ENCODE measurements at places on chromosomes 4 and X.

GRCh38 chr4:77921701-77922100 is 59.1 kb downstream of the MRPL1 start:
- DNase-seq: no peak

DNA sequence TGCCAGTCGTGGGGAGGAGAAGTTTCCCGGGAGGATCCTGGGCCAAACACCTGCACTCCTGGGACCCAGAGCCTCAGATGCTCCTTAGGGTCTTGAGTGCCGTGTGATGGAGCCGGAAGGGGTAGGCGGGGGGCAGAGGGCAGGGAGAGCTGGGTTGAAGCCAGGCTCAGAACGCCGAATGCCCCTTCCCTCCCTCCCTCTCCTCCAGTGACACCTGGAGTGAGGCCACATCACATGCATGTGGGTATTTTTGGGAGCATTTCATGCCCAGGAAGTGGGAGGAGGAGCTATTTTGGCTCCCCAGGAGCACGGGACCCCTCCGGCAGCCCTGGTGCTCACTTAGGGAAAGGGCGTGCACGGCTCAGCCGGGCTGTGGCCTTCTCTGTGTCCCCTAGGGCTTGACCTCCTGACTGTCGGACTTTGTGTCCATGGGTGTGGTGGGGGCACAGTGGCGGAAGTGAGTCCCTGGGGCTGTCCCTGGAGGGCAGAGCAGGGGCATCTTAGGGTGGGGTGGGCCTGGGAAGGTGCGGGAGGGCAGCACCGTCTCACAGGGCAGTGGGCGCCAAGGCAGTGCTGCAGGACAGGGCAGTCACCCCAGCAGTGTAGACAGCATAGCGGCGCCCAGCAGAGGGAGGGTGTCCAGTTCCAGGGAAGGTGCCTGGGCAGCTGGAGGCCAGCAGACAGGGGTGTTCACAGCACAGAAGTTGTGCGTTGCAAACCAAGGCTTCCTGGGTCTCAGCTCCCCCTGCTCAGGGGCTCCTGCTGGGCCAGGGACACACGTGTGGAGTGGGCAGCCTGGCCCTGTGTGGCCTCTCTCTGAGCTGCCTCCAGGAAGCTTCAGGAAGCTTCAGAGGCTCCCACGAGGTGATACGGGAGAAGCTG is 4.9 kb upstream of the CPLX1 start:
- no peak for DNase-seq

DNA sequence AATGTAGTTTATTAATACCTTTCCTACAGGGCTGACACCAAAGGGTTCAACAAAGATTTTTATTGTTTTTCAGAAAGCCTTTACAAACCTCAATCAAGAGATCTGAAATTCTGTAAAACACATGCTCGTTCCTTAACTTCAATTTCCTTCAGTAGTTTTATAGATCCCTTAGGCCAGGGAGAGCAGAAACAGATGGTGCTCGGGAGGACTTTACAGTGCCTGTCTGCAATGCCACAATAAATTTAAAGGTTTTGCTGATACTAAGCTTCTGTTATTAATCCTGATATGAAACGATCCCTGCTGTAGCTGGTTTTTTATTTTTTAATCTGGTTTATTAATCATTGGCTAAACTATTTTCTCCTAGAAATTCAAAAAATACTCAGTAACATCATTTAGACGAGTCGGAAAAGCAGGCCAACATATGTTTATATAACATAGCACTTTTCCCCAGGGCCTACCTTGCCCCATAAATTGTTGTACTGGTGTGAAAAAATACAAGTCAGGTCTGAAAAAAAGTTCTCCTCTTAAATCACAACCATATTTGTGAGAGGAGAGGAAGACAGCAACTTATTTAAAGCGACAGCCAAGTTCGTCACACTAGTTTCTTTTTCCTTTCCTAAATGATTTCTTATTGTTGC is 39.8 kb downstream of the SHISA3 start:
- DNase-seq: no peak

- DNase-seq: no peak
Observed at GRCh38 chr4:26093551-26093950, 179.5 kb downstream of the SMIM20 start.

DNA sequence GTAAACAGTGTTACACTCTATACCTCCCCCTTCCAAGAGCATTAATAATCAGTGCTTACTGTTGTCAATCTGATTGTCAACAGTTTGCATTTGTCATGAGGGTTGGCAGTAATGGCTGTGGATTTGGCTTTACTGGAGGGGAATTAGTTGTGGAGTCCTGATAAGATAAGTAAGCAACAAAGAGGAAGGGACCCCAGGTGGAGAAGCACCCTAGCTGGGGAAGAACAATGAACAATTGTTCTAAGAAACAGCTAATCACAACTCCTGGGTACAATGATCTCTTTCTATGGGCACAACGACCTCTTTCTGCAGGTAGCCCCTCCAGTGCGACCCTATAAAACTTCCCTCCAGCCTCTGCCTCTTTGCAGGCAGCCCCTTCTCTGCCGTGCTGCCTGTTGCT is 53.2 kb upstream of the CDKN2AIP start:
- no peak for DNase-seq

DNA sequence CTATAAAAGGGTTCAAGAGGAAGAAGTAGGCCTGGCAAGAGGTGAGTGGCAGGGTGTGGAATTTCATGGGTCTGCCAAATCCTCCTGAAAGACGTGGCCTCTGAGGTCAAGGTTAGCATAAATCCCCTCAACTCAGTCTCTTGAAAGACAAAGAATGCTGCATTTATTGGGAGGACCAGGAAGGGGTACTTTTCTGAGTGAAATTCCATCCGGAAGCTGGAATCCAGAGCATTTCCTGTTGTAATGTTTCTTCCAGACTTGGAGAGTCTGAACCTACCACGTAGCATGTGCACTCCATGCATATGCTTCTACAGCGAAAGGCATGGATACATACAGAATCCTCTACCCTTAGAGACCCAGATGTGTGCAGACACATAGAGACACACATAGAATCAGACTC is 13.4 kb upstream of the FGD1 start:
- DNase-seq: no peak

DNA sequence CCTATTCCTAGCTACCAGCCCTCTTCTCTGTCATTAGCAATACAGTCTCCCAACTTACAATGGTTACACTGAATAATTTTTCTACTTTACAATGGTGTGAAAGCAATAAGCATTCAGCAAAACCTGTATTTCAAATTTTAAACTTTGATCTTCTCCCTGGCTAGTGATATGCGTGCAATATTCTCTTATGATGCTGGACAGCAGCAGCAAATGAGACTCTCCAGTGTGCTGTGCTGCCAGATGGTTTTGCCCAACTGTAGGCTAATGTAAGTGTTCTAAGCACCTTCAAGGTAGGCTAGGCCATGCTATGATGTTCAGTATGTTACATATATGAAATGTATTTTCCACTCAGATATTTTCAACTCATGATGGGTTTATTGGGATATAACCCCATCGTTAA is 5.9 kb upstream of the GAR1 start:
- DNase-seq: no peak

GRCh38 chrX:15336023-15336413 is 695 bp upstream of the PIGA start:
- DNase-seq: no peak

DNA sequence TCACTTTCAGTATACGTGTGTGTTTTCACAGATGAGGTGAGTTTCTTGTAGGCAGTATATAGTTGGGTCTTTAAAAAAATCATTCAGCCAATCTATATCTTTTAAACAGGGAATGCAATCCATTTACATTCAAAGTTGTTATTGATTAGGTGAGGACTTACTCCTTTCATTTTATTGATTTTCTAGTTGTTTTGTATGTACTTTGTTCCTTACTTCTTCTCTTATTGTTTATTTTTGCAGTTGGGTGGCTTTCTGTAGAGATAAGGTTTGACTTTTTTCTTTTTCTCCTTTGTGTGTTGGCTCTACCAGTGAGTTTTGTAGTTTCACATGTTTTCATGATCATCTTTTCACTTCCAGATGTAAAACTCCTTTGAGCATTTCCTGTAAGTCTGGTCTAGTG is 83.1 kb downstream of the MAGED1 start:
- DNase-seq: no peak

- no peak for DNase-seq
Observed at GRCh38 chrX:150253959-150254620, 109.0 kb upstream of the MAMLD1 start.

DNA sequence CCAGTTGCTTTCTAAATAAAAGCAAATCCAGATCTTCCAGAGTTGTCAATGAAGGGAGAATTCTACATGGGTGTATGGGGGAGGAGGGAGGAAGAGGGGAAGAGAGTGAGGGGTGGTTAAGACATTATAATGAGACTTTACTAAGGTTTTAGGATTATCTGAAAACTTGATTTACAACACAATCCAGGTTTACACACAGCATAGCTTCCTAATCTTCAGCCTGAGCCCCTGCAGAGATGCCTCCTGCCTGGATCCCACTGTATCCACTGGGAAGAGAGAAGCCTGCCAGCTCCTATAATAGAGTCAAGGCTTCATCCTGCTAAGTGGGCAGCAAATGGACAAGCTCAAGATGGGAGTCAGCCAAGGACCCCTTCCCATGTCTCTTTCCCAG is 85.6 kb upstream of the KIT start:
- DNase-seq: no peak

DNA sequence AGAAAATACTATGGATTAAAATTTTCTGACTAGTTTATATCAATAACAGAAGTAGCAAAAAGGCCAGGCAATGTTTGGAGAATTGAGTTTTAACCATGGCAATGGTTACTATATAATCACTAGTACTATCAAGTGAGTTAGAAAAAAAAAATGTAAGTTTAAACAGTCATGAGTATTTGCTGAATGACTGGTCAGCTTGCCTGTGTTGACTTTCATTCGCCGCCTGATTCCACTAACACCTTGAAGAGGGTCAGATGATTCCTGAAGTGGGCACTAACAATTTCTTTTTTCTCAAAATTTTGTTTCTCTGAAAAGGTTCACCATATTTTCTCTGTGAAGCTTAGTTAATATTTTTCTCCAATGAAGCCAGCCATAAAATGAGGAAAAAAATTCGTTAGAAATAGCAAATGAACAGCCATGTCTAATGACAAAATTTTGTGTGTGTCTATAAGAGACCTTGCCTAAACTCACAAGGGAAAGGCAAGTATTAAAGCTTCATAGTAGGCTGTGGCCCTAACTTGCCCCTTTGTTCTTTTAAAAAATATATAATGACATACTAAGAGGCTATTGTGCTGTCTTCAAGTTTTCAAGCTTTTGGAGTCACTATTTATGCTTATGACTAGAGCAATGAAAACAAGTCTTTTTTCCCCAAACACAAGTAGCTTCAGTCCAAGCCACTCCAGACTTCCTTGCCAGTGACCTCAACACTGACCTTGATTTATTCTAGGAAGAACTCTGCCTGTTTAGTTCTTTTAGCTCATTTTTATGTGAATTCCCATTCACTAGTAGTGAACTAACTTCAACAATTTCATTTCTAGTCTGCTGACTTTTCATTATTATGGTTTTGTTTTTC is 18.4 kb upstream of the FHDC1 start:
- DNase-seq: no peak

GRCh38 chr4:158164768-158165213 is 8.0 kb downstream of the GASK1B start:
- no peak for DNase-seq

- DNase-seq: no peak
Observed at GRCh38 chr4:168664242-168664891, 167.5 kb downstream of the PALLD start.

GRCh38 chr4:123417813-123418212 is 21.2 kb downstream of the SPRY1 start:
- DNase-seq: no peak

- peak; percentile 18 for DNase-seq
Observed at GRCh38 chr4:67198727-67199126, 346.6 kb downstream of the CENPC start.

- no peak for DNase-seq
Observed at GRCh38 chrX:41733939-41734338, 10.0 kb downstream of the GPR82 start.

- DNase-seq: no peak
Observed at GRCh38 chr4:76790377-76790776, 107.6 kb downstream of the SOWAHB start.

GRCh38 chr4:10731690-10732089 is 47.1 kb upstream of the CLNK start:
- DNase-seq: no peak

DNA sequence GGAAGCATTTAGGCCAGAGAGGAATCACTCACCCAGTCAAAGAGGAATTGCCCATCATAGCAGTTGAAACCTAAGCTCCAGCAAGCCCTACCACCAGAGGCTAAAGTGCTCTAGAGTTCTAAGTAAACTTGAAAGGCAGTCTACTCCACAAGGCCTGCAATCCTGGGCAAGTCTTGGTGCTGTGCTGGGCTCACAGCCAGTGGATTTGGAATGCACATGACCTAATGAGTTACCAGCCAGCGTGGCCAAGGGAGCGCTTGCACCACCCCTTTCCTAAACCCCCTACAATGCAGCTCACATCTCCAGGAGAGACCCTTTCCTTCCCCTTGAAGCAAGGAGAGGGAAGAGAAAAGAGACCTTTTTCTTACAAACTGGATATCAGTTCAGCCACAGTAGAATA is 445.7 kb downstream of the GASK1B start:
- DNase-seq: no peak

- no peak for DNase-seq
Observed at GRCh38 chr4:17027495-17027894, 129.1 kb upstream of the LDB2 start.

DNA sequence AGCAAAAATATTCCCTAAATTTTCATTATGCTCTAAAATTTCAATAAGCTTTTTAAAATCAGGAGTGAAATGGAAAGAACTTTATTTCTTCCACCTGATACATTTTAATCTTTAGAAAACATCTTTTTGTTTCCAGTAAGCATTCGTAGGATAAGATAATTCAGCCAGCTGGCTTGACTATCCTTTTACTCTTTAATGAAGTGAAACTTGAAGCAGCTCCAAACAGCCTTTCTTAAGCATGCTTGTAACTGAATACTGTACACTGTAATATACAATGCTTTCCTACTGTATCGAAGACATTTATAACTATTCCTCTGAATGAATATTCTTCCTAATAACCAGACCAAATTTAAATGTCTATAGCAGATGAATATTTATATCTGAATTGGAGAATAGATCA is 98.8 kb downstream of the KLHL4 start:
- no peak for DNase-seq

DNA sequence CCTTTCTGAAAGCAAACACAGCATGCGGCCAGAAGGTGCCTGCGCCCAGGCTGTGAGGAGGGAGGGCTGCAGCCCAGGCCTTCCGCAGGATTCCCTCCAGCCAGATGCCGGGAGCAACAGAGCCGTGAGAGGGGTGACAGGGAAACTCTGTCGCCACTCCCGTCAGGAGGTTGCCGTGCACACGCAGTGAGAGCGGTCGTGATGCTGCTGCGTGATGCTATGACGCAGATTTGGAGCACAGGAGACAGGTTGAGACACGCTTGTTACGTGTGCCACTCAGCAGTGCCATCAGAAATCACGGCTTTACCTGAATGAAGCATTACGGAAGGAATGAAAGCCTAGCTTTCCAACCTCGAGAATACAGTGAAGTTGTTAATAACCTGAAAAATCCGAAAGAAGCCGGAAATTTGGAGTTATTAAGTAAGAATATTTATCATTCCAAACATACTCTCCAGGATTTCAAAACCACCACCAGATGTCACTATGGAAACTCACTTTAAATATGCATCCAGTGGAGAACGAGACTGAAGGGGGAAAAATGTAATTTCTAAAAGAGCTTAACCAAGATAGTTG is 54.4 kb downstream of the FAT1 start:
- DNase-seq: no peak

- DNase-seq: no peak
Observed at GRCh38 chrX:32687379-32687778, 524.0 kb downstream of the DMD start.
